ENCODE measurements at places on chromosomes 13 and 19.

- DNase-seq: no peak
Observed at GRCh38 chr13:73698859-73699258, 435.3 kb downstream of the KLF12 start.

GRCh38 chr13:46348961-46349360, 38.1 kb downstream of the RUBCNL start:
- no peak for DNase-seq

- DNase-seq: no peak
Observed at GRCh38 chr19:47179653-47180310, 49.1 kb downstream of the SAE1 start.

DNA sequence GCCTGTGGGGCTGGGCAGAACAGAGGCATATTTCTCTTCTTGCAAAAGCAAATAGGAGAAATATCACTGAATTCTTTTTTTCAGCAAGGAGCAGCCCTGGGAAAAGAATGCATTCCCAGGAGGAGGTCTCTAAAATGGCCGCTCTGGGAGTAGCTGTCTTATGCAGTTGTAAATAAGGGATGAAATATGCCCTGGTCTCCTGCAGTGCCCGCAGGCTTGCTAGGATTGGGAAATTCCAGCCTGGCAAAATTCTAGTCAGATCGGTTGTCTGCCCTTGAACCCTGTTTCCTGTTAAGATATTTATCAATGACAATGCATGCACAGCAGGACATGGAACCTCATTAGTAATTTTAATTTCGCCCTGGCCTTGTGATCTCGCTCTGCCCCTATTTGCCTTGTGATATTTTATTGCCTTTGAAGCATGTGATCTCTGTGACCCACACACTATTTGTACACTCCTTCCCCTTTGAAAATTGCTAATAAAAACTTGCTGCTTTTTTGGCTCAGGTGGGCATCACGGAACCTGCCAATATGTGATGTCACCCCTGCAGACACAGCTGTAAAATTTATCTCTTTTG, 1993.2 kb downstream of the PCDH9 start:
- DNase-seq: no peak

DNA sequence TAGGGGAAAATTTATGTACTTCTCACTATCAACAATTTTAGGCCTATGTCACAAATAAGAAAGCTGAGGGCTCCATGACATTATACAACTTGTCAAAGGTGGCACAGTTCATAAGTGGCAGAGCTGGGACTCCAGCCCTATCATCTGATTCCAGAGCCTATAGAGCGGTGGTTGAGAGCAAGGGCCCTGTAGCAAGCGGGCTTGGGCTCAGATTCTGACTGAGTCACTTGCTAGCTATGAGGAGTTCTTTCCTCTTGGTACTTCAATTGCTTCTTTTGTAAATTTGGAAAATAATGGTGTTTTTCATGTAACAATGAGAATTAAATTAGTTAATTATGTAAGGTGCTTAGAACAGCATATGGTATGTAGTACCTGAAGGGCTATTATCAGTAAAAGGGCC, 28.7 kb upstream of the FAM216B start:
- DNase-seq: no peak

DNA sequence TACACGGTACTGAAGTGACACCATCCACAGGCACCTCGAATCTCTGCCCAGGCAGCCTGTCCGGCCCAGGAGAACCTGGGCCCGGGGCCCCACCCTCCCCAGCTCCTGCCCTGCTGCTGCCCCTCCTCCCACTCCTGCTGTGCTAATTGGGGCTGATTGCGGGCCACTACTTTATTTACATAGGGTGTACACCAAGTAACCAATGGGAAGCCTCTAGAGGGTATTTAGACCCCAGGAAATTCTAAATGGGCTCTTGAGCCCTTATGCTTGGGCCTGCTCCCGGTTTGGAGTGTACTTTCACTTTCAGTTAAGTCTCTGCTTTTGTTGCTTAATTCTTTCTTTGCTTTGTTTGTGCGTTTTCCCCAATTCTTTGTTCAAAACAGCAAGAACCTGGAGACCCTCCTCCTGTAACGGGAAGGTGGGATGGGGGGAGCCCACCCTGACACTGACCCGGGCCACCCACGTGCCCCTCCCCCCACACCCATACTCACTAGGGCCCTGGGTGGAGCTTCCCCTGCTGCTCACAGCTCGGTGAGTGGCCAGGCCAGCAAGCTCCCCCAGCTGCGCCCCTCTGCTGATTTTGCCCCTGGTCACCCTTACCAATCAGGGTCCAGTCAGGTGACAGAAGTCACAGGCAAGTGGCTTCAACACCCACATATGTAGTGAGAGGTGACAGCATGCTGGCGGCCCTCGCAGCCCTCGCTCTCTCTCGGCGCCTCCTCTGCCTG, 9.4 kb downstream of the SCGB2B2 start:
- no peak for DNase-seq

GRCh38 chr13:52447815-52448552, 2.5 kb downstream of the VPS36 start:
- no peak for DNase-seq

GRCh38 chr19:47658431-47659348, 49.8 kb downstream of the BICRA start:
- DNase-seq: no peak

GRCh38 chr19:45179072-45179891, 698 bp downstream of the BLOC1S3 start:
- DNase-seq: no peak

DNA sequence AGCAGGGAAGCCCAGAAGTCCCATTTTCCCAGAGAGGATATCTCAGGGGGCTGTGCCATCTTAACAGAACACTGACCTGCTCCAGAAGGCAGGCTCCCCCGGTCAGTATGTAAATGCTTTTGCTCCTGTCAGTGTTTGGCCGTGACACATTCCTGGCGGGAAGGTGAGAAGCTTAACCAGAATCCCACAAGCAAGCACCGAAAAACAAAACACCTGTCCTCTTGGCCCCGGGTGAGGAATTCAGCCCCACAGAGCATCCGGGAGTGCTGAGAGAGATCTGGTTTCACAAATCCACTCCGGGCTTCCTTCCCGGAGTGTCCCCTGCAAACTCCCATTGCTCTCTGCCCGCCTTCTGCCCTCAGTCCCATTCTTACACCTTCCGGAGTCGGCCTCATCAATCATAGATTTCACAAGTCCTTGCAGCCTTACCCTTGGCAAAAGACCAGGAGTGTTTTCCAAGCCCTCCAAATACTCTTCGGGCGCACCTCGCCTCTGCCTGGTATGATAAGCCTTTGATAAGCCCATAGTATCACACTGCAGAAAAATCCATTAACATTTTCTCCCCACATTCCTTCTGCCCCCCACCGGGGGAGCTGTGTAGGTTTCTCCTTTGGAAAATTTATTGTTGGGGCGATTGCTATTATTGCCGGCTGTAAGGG, 12.2 kb downstream of the TPM4 start:
- DNase-seq: no peak

- DNase-seq: no peak
Observed at GRCh38 chr13:33123066-33123859, 107.0 kb downstream of the KL start.

- DNase-seq: no peak
Observed at GRCh38 chr13:33682020-33682564, 135.9 kb upstream of the RFC3 start.

DNA sequence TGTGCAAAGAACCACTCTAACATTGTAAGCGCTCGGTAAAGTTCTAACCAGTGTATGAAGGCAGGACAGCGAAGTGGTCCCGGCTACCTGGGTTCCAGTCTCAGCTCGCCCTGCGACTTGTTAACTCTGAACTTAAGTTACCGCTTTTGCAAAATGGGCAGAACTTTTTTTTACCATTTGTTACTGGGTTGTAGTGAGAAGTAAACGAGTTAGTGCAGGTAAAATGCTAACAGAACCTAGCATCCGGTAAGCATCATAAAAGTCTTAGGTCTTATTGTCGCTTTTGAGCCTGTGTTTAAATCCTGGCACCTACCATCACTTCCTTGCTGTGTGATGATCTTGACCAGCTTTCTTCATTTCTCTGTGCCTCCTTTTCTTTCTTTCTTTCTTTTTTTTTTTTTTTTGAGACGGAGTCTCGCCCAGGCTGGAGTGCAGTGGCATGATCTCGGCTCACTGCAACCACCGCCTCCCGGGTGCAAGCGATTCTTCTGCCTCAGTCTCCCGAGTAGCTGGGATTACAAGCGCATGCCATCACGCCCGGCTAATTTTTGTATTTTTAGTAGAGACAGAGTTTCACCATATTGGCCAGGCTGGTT, 734 bp upstream of the TRMT1 start:
- DNase-seq: no peak

DNA sequence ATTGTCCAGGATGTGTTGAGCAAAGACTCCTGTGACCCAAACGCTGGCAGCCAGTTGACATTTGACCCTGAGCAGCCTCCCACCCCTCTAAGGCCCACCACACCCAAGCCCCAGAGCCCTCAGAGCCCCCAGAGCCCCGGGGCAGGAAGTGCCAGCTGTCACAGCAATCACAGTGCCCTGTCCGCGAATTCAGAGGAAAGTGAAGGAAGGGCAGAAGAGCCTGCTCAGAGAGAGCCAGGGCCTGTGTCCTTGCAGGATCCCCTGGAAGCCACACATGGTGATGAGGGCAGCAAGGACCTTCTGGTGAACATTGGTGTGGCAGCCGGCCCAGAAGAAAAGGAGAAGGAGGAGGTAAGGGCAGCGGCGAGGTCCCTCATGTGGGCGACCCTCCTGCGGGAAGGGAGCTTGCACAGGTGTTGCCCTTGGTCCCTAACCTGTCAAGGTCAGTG, 63.7 kb downstream of the SPATA13 start:
- no peak for DNase-seq

- no peak for DNase-seq
Observed at GRCh38 chr13:20519875-20520274, 5.8 kb downstream of the CRYL1 start.

- no peak for DNase-seq
Observed at GRCh38 chr13:98187965-98188261, 10.8 kb upstream of the RNF113B start.

DNA sequence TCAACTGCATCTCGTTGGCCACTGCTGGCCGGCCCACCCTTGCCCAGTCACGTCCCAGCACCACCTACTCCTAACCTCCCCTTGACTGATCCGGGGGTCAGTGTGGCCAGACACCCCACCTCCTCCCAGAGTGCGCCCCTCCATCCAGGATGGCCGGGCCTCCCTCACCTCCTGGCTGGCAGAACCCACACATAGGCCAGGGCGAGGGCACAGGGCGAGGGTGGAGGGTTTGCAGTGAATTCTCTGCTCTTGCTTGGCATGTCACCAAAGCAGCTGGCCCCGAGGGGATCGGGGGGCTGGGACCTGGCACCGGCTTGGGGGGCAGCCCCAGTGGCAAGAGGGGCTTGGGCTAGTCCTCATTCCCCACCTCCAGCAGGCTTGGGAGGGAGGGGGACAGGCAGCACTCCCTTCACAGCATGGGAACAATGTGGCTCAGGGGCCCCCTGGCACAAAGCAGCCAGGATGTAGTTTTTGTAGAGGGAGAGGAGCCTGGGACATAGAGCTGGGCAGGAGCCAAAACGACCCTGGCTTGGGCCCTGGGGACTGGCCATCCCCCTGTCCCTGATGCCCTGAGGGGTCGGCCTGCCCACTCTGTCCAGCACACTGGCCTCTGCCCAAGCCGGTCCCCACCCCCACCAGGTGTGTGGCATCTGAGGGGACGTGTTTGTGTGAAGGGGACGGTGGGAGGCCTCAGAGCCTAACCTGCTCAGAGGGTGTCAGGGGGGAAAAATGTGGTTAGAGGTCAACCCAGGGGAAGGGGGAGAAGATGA, 28.5 kb upstream of the ASF1B start:
- no peak for DNase-seq

GRCh38 chr19:2636897-2637683, 65.4 kb downstream of the GNG7 start:
- no peak for DNase-seq

GRCh38 chr19:56222901-56223300, 20.8 kb downstream of the ZSCAN5C start:
- no peak for DNase-seq

GRCh38 chr13:37290716-37291505, 185.4 kb upstream of the CSNK1A1L start:
- DNase-seq: no peak

DNA sequence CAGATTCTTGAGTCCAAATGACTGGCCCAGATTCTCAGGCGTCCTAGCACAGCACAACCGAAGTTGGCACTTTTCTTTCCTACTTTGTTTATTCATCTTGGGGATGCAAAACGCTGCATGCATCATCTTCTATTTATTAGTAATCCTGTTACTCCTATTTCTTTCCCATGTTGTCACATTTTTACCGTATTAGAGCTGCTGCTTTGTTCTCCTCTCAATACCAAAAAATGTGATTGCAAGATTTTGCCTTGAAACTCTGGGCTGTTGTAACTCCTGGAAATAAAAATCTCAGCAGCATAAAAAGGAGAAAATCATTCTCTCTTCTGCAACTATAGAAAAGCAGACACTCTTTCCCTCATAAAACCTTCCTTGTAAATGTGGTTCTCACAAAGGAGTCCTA, 12.9 kb upstream of the IGSF23 start:
- DNase-seq: no peak

- no peak for DNase-seq
Observed at GRCh38 chr13:41387576-41387975, 69.8 kb upstream of the RGCC start.

DNA sequence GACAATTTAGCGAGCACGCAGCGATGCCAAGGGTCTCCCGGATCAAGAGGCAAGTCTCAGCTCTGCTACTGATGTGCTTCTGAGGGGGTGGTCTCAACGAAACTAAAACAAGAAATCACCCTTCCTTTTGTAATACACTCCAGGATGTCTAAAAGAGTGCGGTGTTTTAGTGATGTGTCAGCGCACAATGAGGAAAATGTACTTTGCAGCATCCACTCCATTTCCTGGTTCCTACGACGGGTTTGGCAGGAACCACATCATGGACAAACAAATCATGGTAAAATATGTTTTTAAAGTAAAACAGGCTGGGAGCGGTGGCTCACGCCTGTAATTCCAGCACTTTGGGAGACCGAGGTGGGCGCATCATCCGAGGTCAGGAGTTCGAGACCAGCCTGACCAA, 154.0 kb upstream of the TSC22D1 start:
- no peak for DNase-seq

- DNase-seq: no peak
Observed at GRCh38 chr19:43560687-43561086, 14.6 kb downstream of the XRCC1 start.

DNA sequence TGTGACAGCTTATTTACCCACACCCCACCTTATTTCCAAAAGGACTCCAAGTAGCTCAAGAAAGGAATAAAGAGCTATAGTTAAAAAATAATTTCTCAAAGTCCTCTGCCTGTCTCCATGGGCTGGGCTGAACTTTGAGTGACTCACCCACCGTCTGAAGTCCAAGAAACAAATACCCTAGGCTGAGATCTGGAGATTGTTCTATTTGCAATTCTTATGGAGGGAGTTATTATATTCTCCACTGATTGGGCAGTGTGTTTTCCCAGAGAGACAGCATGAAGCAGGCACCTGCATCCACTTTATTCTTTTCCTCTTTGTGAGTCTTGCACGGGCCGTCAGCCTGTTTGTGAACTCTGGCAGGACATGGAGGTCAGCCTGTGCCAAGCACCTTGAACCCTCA, 63.2 kb downstream of the SHISA2 start:
- no peak for DNase-seq

- no peak for DNase-seq
Observed at GRCh38 chr19:50568728-50569698, 778 bp upstream of the LRRC4B start.

All from SHP77 (cell line).